ENCODE measurements at places on chromosomes 16 and 17.
A peak's percentile ranks its signal among the peaks of the same experiment; 100 is the strongest.

GRCh38 chr16:4507588-4508345 is 30.8 kb downstream of the CDIP1 start:
- DNase-seq = no peak

DNA sequence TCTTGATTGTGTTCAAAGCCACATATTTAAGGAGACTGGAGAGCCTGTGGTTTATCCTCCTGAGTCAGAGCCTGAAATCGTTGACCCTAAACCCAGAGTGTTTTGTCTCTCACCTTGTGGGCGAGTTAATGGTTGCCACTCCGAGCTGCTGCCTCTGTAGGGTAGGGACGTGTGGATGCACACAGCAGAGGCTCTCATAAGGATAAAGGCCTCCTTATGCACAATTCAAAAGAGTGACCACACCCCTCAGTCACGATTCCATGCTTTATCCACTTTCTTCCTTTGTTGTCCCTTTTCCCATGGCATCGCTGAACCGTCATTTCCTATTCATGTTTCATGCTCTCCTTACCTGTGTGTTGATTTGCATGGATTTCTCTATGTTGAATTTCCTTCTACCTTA is 805.0 kb upstream of the RBFOX1 start:
- DNase-seq = no peak

DNA sequence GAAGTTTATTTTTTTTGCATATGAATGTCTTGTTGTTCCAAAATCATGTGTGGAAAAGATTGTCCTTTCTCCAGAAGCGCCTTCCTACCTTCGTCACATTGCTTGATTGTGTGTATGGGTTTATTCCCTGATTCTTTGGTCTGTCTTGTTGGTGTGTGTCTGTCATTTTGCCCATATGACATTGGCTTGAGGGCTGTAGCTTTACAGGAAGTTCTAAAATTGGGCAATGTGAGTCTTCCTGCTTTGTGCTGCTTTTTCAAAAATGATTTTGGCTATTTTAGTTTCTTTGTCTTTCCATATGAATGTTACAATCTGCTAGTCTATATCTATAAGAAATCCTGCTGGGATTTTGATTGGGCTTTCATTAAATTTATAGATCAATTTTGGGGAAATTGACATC is 217.2 kb downstream of the SNX29 start:
- no peak for DNase-seq

DNA sequence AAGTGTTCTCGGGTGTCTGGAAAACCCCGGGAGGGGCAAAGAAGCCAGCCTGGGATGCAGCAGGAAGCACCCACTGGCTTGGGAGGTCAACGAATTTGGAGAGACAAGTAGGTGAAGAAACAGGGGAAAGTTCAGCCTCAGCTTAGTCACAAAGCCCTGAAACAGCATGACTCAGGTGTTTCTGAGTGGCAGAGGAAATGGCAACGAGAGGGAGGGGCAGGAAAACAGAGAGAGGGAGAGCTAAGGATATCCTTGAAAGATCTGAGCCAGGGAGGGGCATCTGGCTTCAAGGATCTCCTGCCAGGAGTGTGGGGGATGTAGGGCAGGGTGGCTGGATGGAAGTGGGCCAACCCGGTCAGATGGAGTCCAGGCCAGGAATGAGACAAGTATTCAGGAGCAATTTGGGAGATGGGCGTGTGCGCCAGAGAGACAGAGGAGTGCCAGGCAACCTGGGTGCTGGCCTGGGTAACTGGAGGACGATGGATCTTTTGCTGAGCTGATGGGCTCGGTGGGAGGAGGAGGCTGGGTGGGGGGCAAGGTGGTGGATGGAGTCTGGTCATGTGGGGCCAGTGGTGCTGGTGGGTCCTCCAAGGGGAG is 27.2 kb downstream of the ABCC3 start:
- DNase-seq = peak; percentile 92

GRCh38 chr17:13353590-13353989 is 248.1 kb downstream of the HS3ST3A1 start:
- peak; percentile 98 for DNase-seq

DNA sequence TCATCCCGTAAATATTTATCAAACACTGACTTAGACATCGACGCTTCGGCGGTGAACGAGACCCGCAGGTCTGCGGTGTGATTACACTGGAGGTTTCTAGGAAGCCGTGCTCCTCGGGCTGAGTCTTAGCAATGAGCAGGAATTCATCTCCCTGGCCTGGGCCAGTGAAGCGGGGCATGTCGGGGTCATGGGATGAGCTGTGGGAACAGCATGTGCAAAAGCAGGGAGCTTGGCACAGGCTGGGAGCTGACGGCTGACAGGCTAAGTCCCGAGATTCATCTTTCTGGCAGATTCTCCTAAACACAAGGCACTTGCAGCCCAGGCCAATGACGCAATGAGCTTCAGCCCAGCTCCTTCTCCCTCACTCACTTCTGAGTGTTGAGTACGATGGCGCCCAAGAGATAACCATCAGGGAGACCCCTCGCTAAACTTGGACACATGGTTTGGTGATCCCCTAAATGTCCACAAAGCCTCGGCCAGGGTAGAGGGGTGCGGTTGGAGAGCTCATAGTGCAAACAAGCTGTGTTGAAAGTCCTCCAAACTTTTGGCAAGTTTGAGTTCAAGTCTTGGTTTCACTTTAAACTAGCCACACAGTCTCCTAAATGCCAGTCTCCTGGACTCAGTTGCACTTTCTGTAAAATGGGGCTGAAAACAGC is 12.8 kb downstream of the CRISPLD2 start:
- DNase-seq = peak; percentile 100

DNA sequence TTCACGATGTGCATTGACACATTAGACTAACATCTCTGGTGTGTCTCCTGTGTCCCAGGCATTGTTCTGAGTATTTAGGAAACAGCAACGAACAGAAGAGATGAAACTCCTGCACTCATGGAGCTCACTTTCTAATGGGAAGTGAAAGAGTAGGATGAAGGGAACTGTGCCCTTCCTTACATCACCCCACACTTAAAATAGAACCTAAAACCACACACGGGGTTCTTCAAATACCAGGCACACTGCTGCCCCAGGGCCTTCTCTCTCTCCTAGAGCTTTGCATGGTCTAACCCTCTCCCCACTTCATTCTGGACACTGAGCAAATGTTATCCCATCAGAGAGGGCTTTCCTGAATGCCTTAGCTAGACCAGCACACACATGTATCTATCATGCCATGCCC is 33.7 kb downstream of the TRIM25 start:
- DNase-seq = no peak

DNA sequence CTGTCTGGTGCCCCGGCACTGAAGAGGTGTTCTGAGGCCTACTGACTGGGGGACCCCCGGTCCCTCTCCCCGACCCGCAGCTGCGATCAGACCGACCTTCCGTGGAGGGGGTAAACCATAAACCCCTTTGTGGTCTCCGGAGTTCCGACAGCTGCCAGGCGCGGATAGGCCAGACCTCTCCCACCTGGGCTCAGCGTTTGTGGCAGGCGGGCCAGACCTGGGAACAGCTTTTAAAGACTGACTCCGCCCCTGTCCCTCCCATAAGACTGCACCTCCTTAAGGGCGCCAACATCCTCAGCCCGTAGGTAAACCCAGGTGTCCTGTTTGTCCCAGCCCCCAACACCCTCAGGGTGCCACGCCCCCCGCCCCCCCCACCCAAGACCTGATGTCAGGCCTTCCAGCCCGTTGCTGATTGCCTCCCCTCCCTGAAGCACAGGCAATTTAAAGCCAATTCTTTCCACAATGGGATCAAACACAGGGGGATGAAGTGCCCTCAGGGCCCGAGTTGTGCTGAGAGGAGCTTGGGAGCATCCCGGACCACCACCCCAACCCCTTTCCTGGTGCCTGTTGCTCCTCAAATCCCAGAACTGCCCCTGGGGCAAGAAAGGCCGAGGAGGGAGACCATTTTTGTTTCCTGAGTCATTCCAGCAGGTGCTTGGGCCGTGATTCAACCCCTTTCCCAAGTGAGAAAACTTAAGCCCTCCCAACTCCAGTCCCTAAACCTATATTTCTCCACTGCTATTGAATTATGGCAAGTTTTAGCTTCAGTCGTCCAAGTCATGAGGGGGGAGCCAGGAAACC is at the start of gene SOX15:
Gene SOX15, minus strand, starts transcription at position 204 of the 801 bp plus-strand sequence. CDS start 418 bp downstream, outside the sequence.
- DNase-seq = no peak

- no peak for DNase-seq
Observed at GRCh38 chr16:57999971-58000705, at the start of gene ZNF319. Gene ZNF319 (minus strand): TSS chr16:58000672. CDS start chr16:57998265, 2,407 bp downstream.

GRCh38 chr17:81056312-81056711 is 21.4 kb downstream of the BAIAP2 start:
- DNase-seq = no peak

- peak; percentile 84 for DNase-seq
Observed at GRCh38 chr17:72422505-72423285, 301.9 kb downstream of the SOX9 start.

- no peak for DNase-seq
Observed at GRCh38 chr16:12646098-12646489, 157.6 kb downstream of the CPPED1 start.

- DNase-seq = no peak
Observed at GRCh38 chr17:63483038-63483437, 6.2 kb downstream of the ACE start.

DNA sequence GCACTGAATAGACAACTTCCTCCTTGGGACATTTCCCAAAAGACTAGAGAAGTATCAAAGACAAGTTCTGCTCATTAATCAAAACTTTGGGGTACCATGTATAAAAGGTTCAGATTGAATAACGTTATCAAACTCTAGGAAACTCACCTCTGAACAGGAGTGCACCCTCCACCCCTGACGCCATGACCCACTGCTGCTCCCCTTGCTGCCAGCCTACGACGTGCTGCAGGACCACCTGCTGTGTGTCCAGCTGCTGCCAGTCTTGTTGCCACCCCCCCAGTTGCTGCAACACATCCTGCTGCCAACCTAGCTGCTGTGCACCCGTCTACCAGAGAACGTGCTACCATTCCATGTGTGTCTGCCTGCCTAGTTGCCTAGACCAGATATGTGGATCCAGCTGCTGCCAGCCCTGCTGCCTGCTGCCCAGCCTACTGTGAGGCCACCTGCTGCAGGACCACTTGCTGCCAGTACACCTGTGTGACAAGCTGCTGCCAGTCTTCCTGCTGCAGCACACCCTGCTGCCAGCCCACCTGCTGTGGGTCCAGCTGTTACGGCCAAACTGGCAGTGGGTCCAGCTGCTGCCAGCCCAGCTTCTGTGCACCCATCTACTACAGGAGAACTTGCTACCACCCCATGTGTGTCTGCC is 13.8 kb upstream of the KRTAP9-2 start:
- no peak for DNase-seq

DNA sequence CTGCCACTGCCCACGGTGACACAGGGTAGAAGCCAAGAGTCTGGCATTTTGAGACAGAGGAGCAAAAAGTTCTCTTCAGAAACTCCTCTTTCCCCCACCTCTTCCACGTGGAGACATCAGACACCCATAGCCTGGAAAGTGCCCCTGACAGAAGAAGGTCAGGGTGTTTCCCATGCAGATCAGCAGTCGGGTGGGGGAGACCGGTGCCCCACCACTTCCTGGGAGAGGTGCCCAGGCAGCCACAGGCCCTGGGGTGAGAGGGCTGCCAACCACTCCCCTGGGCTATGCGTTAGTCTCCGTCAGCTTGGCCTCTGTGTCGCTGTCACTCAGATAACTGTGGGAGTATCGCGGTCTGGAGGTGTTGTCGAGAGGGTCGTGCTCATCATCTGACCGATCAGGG is 31.5 kb downstream of the PIPOX start:
- DNase-seq = no peak

DNA sequence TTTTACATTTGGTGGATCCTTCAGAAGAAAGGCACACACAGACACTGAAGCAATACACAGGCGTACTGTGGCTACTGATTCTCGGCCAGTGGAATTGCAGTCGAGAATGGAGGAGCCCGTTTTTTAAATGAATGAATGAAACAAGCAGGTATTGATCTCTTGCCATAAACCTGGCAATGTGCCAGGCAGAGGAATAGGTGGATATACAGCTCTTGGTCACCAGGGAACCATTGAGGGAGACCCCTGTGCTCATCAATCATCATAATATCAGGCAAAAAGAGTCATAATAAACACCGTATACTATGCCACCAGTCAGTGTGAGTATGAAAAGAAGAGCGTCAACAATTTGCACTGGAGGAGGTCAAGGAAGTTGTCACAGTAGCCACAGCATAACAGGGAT is 140.3 kb upstream of the FOXF1 start:
- no peak for DNase-seq

GRCh38 chr17:45584092-45585036 is 93.8 kb upstream of the PLEKHM1 start:
- peak; percentile 37 for DNase-seq

DNA sequence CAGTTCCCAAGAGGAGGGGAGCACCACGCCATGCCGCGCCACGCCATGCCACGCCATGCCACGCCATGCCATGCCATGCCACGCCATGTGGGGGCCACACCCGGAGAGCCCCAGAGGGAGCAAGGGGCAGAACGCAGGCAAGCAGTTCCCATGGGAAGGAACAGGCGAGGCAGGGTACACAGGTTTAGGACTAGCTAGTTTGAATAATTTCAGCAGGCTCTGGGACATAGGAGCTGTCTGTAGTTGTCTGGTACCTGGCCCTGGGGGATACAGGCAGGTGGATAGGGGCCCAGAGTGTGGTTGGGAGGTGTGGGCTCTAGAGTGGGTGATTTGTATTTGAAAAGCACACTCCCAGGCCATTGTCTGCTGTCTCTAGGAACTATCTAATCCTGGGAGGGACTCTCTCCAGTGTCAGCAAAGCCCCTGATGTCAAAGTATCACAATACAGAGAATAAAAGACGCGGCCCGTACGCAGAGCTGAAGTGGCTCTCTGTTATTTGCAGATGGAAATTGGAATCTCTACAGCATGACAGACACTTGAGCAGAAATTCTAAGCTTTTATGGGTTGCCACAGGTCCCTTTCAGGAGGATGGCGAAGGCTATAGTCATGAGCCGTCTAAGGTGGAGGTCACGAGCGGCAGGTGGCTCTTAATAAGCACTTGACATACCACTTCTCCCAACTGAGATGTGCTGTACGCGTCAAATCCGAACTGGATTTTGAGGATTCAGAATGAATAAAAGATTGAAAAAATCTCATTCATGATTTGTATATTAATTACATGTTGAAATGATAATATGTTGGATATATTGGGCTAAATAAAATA is 220.8 kb upstream of the TNRC6C start:
- no peak for DNase-seq

GRCh38 chr16:85515319-85515745 is 97.8 kb upstream of the GSE1 start:
- no peak for DNase-seq

All from fibroblast of mammary gland (primary cell).